ENCODE measurements at places on chromosomes 2 and 18. TPM values are rescaled to one million over a fixed set of nuclear protein-coding genes. Genes with fewer than 3 reads are reported as not detected.

- no peak overlapping the region for H3K27ac ChIP-seq
- no peaks in the 10 kb centered on the region for H3K36me3 ChIP-seq
Observed at GRCh38 chr2:109216332-109216731, 87.3 kb downstream of the SH3RF3 start.

GRCh38 chr2:154374416-154374815 is 324.1 kb upstream of the KCNJ3 start:
- no peaks in the 10 kb centered on the region for H3K36me3 ChIP-seq
- no peaks in the 10 kb centered on the region for H3K27me3 ChIP-seq
- peaks cover 4% of the 10 kb centered on the region for H3K4me1 ChIP-seq
- H3K27ac ChIP-seq = no peak overlapping the region
- no peak for DNase-seq
- H3K4me3 ChIP-seq = no peak overlapping the region

ST6GAL2 gene
- total RNA-seq = 0.36 TPM

MC4R gene
- total RNA-seq = not detected

TMEM37 gene
- total RNA-seq = 1.1 TPM
